Myocyte (in vitro differentiated cells): ENCODE measurements at places on chromosomes 13 and 19. TPM values are rescaled to one million over a fixed set of nuclear protein-coding genes. Genes with fewer than 3 reads are reported as not detected.

DNA sequence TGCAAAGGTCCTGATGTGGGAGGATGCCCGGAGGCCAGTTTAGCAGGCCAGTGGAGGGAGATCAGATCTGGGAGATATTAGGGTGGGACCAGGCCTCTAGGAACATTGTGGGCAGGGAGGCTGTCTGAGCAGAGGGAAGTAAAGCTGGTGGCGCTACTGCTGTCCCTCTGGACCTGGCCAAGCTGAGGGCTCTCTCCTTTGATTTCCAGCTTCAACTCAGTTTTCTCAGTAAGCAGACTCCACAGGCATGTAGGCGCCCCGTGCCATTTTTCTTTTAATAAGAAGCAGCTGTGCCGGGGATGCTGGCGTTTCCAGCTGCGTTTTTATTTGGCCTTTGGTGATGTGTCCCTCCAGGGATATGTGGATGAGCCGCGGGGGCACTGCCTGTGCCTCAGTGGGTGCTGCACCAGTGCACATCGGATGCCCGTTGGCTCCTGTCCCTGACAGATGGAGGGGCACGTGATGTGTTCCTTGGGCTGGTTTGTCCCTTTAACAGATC lies 6.7 kb downstream of the DNM2 start:
- DNase-seq, result peak; percentile 13

DNA sequence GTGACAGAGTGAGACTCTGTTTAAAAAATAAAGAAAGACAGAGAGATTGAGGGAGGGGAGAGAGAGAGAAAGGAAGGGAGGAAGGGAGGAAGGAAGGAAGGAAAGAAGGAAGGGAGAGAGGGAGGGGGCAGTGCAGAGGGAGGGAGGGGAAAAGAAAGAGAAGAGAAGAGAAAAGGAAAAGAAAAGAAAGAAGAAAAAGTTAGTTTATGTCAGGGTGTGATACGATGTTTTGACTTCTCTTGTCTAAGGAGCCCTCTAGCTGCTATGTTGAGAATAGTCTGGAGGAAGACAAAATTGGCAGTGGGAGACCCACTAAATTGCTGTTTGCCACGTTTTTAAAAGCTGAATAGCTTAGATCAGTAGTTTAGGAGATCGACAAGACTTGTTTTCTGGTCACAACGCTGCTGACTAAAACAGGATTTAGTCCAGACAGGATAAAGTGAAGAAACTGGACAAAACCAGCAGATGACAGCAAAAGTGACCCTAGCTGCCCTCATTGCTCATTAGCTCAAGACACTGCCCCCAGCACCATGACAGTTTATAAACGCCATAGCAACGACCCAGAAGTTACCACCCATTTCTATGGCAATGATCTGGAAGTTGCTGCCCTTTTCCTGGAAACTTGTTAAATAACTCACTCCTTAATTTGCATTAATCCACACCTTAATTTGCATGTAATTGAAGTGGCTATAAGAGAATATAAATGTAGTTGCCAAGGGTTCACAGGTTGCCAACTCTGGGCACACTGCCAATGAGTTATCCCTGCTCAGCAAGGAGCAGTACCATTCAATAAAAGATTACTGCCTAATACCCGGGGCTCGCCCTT lies 11.1 kb downstream of the TEX101 start:
- peak; percentile 24 for DNase-seq

- peak; percentile 3 for DNase-seq
Measured at GRCh38 chr19:49071860-49072547, 495 bp downstream of the KCNA7 start.

DNA sequence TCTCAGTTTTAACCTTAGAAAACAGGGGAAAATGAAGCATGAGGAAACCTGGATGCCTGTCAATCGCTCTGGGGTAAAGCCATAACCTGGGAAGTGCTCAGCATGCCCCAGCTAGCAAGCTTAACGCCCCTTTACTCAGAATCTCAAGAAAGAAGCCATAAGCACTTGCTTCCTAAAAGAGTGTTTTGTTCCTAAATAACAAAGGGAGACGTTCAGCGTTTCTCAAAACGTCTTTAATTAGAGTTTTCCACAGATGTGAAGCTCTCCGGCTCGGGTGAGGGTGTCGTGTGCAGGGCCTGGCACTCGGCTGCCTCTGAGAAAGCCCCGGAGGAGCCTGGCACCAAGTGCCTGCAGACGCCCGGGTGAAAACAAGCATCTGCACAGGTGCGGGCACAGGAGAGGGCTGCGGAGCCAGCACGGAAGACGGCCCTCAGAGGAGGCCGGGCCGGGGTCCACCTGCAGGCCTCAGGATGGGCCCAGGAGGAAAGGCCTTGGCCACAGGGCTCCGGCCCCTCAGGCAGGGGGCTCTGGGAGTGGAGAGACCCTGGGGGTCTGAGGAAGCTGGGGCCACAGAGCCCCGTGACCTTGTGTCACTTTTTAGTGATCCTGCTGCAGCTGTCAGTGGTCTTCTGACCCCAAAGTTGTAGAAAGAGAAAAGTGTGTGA lies 6.2 kb downstream of the GAS6 start:
- no peak for DNase-seq

Gene SPRY2
- total RNA-seq, result 27.2 and 49.8 TPM in 2 replicates

Gene ZNF729
- total RNA-seq, result not detected in 2 replicates
